Ecto neural progenitor cell (in vitro differentiated cells): ENCODE measurements at places on chromosomes 1 and 21.

- no peak for DNase-seq
Measured at GRCh38 chr21:40563900-40564299, 283.1 kb downstream of the DSCAM start.

GRCh38 chr1:160972939-160973338, 18.3 kb upstream of the ITLN2 start:
- no peak for DNase-seq

DNA sequence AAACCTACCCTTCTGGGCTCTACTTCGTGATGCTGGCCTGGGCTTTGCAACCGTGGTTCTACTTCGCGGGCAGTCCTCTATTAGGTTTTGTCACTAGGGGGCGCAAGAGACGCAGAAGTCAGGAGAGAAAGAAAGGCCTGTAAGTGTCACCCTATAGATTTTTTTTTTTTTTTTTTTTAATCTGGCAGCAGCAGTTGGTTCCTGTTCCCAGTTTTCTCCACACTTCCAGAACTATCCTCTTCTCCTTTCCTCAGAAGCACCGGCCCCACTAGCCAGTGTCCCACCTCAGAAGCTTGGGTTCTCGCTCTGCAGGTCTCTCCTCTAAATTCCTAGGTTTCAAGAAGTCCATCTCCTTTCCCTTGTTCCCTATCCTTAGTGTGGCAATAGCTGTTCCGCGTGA, 9.1 kb upstream of the LCE2D start:
- DNase-seq: no peak

GRCh38 chr1:42942444-42942843, 16.2 kb downstream of the SLC2A1 start:
- no peak for DNase-seq

GRCh38 chr1:108592030-108592759, 32.3 kb downstream of the EEIG2 start:
- no peak for DNase-seq

DNA sequence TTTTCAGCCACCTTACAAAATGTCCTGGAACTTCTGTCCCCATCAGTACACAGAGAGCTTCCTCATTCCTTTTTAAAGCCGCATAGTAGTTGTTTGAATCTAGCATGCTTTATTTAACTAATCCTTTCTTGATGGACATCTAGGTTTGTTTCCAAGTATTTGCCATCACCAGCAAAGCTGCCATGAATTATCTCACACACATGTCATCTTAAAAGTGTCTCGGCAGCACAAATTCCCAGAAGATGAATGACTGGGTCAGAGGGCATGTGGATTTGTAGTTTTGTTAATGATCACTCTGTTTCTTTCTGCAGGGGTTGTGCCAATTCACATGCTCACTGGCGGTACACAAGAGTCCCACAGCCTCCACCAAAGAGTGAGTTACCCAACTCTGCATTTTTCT, 68.3 kb downstream of the CLIC6 start:
- no peak for DNase-seq

DNA sequence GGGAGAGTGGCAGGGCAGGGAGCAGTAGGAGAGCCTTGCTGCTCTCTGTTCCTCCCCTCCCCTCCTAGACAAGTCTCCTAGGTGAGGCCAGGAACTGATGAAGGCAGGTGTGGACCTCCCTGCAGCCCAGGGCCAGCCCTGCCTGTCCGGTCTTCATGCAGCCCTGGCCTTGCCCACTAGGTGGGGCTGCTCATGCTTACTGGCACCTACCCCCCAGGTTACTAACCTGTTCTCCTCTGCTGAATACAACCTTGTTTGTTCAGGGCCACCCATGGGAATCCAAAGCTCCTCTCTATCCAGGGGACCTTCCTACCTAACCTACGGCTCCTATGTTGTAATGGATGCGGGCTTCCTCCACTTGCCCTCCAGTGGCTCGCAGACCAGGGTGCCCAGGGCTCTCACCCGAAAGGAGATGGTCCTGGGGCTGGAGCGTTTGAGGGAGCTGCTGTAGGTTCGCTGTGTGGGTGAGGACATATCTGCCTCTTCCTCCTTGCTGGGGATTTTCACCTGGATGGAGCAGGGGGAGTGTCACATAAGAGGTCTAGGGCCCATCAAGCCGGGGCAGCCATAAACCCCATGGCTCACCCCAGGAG, 7.9 kb upstream of the TNNT2 start:
- peak; percentile 72 for DNase-seq

DNA sequence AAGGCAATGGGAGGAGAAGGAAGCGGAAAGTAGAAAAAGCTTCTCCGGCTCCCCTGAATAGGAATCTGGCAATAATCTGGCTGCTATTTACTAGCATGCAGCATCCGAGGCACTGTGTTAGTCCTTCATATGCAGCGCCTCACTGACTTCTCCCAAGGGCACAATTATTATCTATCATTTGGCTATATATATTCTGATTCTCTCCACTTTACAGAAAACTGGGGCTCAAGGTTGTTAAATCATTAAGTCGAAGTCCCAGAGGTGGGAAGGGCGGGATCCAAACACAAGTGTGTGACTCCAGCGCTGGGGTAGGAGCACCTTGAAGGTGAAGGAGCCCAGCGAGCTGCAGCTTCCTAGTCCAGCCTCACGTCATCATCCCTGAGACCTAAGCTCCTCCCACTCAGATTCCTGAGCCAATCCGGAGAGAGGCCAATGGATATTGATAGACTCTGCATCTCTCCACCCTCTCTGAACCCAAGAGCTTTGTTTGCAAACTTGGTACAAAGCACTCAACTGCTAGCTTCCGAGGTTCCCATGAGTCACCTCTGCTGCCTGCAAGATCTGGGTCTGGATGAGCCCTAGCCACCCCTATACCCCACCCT, 16.6 kb upstream of the EYA3 start:
- peak; percentile 71 for DNase-seq

DNA sequence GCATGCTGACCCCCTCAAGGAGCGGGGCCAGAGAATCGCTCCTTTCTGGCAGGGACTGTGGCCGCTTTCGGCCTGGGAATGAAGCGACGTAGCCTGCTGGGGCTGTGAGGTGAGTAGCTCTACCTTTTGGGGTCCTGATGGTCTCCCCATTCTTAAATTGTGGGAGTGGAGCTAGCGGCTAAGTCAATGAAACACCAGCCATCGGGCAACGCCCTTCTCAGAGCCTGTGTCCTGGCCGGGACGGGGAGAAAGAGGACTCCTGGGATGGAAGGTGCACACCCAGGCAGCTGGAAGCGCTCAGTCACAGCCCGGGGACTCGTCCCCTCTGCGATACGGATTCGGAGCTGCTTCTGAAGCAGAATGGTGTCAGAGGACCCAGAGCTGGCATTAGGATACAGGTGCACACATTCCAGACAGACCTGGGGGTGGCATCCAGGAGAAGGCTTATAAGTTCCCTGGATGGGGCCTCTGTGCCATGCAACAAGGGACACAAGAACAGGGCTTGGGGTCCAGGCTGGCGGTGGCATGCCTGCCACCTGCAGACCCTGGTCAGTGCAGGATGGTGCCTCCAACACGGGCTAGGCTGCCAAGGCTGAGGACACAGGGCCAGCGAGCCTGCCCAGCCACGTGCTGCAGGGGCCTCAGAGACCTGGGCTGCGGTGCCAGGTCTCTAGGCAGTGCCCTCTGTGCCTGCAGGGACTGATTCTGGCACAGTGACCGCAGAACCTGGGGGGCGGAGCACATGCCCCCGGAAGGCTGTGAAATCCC, 945 bp upstream of the WNT9A start:
- no peak for DNase-seq

DNA sequence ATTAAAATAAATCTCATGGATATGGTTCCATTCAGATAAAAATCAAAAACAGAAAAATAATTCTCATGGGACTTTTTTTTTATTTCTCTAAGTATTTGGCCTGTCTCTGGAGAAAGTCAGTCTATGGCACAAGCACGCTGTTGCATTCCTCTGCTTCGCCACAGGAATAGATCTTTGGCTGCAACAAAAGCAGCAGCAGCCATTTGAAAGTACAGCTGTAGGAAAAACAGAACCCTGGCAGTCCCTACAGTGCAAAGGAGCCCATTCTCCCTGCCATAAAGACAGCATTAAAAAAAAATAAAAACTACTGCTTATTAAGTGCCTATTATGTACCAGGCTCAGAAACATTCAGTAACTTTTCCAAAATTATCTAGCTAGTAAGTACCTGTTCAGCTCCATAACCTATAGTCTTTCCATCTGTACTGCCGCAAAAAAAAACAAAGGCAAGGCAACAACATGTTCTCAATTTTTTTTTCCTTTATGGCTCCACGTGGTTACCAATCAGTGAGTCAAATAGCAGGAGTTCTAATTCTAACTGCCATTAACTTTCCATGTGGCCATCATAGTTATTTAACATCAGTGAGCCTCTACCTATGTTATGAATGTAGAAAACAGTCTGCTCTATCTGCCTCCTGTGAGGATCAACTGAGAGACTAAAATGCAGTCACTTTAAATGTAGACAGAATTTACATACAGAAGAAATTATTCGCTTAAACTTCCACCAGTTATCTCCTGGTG, 22.7 kb downstream of the SLC35D1 start:
- DNase-seq: no peak

DNA sequence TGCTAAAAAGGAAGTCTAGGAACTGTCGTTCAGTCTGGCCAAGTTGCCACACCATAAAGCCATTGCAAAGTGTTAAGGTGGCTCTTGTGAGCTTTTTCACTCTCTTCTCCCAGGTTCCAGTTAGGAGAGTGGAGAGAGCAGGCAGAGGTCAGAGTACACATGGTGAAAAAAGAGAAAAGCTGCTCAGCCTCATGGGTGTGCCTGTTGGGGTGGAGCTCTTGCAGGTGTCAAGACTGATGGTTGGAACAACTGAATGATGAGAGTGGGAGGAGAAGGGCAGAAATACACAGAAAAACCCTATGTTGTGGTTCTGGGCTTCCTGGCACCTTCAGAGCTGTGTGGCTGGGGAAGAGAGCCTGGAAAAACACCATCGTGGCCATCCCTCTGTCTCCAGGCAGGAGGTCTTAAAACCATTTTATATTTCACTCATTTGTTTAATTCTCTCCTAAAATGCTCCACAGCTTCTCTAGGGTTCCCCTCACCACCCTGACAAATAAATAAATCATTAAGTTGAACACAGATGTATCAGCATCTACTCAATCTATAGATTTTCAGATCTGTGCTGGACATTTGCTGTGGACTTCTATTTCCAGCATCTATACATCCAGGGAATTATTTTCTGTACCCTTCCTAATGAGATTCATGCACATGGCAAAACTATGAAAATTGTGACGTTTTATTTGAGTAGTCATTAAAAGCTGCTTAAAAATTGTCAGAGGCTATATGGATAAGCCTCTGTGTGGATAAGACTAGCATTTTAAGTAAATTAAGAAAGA, 17.5 kb downstream of the UBASH3A start:
- no peak for DNase-seq

DNA sequence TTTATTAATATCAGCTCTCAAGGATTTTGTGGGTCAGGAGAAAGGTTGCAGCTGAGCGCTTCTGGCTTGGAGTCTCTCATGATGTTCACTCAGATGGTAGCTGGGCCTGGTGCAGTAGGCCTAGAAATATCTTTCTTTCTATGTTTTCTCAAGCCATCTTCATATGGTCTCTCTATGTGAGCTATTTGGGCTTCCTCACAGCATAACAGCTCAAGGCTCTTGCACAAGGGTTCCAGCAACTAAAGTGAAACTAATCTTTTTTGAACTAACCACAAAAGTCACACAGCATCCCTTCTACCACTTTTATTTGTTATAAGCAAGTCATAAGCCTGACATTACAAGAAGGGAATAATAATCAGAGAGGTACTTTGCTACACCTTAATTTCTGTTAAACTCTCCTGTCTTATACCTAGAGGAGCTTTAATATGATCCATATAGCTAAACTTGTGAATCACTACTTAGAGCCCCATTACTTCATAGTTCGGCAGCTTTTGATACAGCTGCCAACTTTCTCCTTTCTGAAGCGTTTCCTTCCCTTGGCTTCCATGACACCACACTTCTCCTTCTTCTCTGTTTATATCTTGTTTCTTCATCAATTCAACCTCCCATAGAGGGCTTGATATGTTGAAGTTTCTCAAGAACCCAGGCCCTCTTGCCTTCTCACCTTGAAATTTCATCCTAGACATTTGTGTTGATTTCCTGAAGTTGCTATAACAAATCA, 720.2 kb downstream of the LTN1 start:
- no peak for DNase-seq

GRCh38 chr21:32710987-32711386, 16.8 kb downstream of the SYNJ1 start:
- no peak for DNase-seq

GRCh38 chr1:40978886-40979240, 633 bp upstream of the CTPS1 start:
- no peak for DNase-seq

DNA sequence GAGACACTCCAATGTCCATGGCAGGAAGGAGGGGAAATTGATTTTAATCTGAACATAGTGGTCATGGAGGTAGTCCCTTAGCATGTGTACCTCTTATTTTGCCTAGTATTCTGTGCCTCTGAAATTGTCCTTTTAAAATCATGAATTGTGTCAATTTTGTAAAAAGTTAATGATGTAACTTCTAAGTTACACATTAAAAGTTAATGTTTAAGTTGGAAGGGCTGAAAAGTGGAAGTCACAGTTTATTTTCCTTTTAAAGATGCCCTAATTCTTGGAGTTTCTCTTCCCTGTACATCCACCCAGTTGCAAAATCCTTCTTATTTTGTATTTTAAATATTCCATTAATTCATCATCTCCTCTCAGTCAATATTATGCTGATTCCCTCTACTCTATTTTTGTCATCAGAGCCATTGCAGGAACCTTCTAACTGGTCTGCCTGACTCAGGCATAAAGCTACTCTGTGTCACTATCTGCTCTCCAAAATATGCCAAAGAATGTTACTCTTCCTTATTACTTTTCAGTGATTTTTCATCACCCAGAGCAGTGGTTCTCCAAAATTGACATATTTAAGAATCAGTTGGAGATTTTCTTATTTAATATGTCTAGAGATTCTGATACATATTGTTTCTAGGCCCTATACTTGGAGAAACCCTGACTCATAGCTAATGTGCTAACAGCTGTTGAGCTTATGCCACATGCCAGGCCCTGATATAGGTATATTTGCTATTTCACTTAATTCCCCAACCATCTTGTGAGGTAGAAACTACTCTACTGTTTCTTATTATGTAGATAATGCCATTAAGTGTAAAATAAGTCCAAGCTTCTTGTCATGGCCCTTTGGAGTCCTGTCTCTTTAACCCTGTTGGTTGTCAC, 5.1 kb downstream of the HOOK1 start:
- no peak for DNase-seq

- DNase-seq: peak; percentile 34
Measured at GRCh38 chr1:204380293-204380831, 20.6 kb upstream of the PLEKHA6 start.

DNA sequence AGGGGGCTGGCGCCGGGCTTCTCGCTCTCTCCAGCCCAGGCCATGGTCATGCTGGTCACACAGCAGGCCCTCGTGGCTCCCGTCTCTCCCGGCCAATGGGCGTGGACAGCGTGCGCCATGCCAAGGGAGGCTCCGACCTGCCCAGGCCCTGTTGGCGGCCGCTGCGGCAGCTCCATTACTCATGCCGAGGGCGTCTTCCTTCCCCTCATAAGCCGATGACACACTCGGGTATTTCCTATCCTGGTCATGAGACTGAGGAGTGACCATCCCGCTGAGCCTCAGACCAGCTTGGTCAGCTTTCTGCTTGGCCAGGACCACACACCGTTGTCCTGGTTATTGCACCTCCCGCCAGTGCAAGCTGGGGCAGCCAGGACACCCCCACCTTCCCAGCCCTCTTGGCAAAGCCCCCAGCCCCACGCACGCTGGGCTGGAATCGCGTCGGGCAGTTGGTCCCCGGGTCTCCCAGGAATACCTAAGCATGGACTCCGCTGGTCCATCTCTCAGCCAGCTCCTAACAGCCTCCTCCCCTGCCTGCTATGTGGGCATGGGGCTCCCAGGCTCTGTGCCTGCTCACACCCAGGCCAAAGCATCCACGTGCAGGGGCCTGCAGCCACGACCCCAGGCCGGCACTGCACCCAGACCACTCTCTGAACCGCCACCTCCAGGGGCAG, 49.8 kb downstream of the ARHGEF16 start:
- no peak for DNase-seq
